Esophagus squamous epithelium (tissue), 5 donors: ENCODE measurements at places on chromosomes 1 and 21.

GRCh38 chr1:208312706-208313105 lies 68.5 kb upstream of the PLXNA2 start:
- DNase-seq: no peak

- no peak for DNase-seq
These were observed 20.4 kb upstream of the LAMC1 start for GRCh38 chr1:183002797-183003196.

DNA sequence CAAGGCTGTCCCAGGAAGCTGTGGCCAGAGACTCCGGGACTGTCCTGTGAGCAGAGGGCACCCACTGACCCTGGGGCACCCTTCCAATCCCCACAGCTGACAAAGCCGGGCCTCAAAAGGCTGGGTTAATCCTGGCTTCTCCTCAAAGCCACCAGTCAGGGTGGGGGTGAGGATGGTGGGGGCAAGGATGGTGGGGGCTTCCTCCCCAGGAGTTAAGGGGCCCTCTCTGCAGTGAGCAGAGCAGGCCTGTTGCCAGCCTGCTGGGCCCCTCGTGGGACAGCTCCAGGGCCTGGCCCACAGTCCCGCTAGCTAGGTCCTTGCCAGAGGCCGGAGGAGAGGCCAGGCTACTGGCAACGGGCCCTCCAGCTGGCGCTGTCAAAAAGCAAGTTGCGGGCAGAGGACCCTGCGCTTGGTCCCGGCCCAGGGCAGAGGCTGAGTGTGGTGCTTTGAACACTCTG lies 37.9 kb upstream of the CCDC27 start:
- no peak for DNase-seq

GRCh38 chr21:23394458-23394857 lies 2212.8 kb downstream of the MRPL39 start:
- DNase-seq: no peak

- no peak for DNase-seq
These were observed 39.3 kb downstream of the TP73 start for GRCh38 chr1:3691421-3692204.

DNA sequence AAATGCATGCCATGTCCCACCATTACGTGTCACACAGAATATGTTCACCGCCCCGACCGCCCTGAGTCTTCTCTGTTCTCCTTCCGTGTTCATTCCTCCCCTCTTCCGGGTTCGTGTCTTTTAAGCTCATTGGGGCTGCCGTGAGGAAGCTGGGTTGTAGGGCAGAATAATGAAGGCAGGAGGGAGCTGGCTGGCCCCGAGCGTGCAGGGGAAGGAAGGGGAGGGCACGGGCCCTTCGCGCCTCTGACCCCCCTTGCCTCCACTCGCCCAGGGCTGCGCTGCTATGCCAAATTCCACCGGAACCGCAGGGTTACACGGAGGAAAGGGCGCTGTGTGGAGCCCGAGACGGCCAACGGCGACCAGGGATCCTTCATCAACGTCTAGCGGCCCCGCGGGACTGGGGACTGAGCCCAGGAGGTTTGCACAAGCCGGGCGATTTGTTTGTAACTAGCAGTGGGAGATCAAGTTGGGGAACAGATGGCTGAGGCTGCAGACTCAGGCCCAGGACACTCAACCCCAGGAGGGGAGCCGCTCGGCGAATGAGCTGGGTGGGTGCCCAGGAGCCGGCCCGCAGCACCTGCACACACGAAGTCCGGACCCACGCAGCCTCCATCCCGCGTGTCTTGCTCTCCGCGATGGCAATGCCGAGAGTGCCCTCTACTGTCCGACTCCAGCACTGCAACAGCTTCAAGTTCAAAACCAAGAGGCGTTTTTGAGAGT lies 16.5 kb upstream of the AGTRAP start:
- DNase-seq: peak; percentile 37

DNA sequence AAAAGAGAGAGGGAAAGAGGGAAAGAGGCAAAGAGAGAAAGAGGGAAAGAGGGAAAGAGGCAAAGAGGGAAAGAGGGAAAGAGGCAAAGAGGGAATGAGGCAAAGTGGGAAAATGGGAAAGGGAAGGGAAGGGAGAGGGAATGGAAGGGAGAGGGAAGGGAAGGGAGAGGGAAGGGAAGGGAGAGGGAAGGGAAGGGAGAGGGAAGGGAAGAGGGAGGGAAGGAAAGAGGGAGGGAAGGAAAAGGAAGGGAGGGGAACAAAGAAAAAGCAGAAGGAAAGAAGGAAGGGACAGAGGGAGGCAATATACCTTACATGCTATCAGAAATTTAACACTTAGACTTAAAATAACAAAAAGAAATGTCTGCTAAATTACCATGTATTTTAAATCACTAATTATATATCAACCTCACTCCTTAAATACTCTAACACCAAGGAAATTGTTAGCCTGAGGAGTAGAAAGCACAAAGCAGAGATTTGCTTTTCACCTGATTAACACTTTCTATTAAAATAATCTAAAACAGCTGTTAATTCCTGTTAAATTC lies 41.8 kb downstream of the DUSP10 start:
- DNase-seq: no peak

GRCh38 chr1:32398401-32398800 lies 4.2 kb upstream of the BSDC1 start:
- no peak for DNase-seq
